EL (cell line): ENCODE measurements at places on chromosomes 1 and 21.

DNA sequence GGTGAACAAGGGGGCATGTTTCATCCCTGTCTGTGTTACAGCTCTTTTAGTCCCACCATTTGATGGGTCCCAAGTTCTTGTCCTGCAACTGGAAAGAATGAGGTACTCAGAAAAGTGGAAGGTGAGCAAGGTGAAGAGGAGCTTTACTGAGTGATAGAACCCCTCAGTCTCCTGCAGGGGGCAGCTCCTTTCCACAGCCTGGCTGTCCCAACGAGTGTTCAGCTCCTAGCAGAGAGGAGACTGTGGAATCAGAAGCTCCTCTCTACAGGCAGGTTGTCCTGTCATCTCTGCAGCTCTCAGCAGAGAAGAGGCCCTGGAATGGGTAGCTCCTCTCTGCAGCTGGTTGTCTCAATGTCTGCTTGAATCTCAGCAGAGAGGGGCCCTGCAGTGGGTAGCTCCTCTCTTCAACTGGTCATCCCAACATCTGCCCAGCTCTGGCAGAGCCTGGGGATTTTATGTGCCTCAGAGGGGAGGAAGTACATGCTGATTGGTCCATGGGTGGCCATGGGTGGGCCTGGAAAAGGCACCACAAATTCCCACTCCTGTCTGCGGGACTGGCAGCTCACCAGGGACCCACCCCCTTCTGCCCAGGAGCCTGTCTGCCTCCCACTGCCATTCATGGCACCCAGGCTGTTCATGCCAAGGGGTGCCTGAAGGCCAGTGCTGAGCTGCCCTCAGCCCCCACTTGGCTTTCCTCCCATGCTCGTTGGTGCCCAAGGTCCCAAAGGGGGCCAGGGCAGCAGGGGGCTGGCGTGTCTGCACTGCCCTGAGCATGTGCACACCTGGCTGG, 25.7 kb downstream of the LDLRAD1 start:
- DNase-seq = no peak

GRCh38 chr1:94714552-94714951, 105.6 kb upstream of the SLC44A3 start:
- DNase-seq = no peak

- DNase-seq = no peak
These were observed 168.3 kb upstream of the SGIP1 start for GRCh38 chr1:66365635-66366034.

- no peak for DNase-seq
These were observed 68.9 kb downstream of the DMAP1 start for GRCh38 chr1:44281962-44282703.

- no peak for DNase-seq
These were observed 145.1 kb downstream of the SIPA1L2 start for GRCh38 chr1:232484856-232485255.

- no peak for DNase-seq
These were observed 106.7 kb upstream of the C21orf91 start for GRCh38 chr21:17925899-17926298.
